Stimulated activated CD4-positive, alpha-beta T cell treated with anti-CD3 and anti-CD28 coated beads, Interleukin-1b, Interleukin-23, amount 100 ng/mL, for 1 hour (primary cell): ENCODE measurements at places on chromosomes 6 and 20.

GRCh38 chr6:32436186-32436585 lies 3.5 kb upstream of the HLA-DRA start:
- no peak for DNase-seq

DNA sequence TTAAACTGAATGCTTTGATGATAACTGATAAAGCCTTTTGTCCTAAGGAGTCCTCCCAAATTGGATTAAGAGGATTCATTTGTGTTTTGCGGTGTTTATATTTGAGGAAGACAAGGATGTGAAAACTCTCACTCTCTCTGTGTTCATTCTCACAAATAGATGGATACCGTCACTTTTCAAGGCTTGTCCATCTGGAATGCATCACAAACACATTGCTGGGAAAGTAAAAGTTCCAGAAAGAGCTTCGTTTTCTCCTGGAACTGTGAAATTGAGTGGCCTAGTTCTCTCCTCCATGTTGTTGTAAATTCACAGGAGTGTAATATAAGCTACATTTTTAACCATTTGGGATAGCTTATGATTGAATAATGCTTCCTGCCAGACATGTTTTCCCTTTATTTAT lies 581.6 kb upstream of the FLRT3 start:
- no peak for DNase-seq

DNA sequence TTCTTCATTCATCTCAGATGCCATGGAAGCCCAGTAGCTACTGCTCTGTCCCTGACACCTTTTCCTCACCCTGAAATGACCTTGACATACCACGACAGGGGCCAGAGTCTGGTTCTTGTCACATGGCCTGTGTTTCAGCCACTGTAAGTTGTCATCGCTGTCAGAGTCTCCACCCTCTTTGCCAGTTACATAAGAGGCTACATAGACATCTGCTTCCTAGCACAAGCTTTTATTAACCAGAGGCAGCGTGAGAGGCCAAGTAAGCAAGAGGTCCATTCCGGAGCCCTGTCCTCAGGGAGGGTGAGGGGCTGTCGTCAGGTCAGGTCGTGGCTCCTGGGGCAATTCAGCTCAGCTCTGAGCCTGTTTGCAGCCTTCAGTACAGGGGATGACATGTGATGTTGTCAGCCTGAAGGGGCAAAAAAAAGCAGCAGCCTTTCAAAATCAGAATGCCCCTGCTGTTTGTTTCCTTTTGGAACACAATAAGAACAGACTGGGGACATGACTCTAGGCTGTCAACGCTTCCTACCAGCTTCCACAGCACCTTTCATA lies 146.3 kb downstream of the MTFR2 start:
- DNase-seq: no peak

- no peak for DNase-seq
Observed at GRCh38 chr6:68978411-68978810, 343.3 kb downstream of the ADGRB3 start.

GRCh38 chr6:116476002-116476678 lies 15.0 kb downstream of the CALHM6 start:
- DNase-seq: no peak

- DNase-seq: no peak
Observed at GRCh38 chr6:6105472-6106036, 98.8 kb upstream of the NRN1 start.

DNA sequence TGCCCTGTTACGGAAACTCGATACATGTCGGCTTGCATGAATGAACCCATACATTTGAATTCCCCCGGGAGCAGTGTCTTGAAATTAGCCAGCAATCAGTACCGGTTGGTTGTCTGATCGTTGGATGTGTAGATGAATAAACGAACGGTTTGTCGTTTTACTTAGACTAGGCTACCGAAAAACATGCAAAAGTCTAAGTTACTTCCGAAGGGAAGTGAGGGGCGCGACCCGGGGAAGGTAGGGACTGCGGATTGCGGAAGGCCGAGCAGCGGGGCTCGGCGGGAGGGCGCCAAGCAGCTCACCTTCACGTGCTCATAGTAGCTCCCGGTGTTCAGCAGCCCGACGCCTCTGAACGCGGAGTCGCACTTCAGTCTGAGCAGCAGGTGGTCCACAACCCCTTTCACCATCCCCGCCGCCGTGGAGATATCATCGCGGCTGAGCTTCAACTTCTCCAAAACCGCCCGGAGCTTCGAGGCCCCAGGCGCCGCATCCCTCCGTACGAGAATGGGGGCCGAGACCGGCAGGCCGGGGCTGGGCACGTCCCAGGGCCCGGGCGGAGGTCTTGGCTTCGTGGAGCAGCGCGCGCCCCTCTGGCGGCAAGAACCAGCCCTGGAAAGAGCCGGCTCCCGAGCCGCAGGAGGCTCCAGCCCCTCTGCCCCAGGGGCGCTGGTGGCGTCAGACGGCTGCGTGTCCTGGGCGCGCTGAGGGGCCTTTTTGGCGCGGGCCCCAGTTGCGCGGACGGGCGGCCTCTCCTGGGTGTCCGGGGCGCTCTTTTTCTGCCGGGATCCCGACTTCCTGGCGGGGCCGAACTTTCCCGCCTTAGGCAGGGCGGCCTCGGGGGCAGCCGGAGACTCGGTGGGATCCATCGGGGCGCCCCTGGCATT lies 632 bp downstream of the CGAS start:
- no peak for DNase-seq

GRCh38 chr6:119915971-119916370 lies 566.4 kb upstream of the MAN1A1 start:
- DNase-seq: no peak

GRCh38 chr20:4297127-4297826 lies 281.9 kb upstream of the RNF24 start:
- no peak for DNase-seq

- DNase-seq: no peak
Observed at GRCh38 chr6:111776236-111777221, 96.7 kb downstream of the FYN start.

- DNase-seq: no peak
Observed at GRCh38 chr6:157952861-157953351, 28.8 kb upstream of the SYNJ2 start.

- no peak for DNase-seq
Observed at GRCh38 chr20:53579266-53579580, 14.4 kb downstream of the ZNF217 start.

- no peak for DNase-seq
Observed at GRCh38 chr6:145025488-145025887, 709.8 kb downstream of the EPM2A start.

- DNase-seq: no peak
Observed at GRCh38 chr20:24746351-24746685, 202.8 kb upstream of the CST7 start.

DNA sequence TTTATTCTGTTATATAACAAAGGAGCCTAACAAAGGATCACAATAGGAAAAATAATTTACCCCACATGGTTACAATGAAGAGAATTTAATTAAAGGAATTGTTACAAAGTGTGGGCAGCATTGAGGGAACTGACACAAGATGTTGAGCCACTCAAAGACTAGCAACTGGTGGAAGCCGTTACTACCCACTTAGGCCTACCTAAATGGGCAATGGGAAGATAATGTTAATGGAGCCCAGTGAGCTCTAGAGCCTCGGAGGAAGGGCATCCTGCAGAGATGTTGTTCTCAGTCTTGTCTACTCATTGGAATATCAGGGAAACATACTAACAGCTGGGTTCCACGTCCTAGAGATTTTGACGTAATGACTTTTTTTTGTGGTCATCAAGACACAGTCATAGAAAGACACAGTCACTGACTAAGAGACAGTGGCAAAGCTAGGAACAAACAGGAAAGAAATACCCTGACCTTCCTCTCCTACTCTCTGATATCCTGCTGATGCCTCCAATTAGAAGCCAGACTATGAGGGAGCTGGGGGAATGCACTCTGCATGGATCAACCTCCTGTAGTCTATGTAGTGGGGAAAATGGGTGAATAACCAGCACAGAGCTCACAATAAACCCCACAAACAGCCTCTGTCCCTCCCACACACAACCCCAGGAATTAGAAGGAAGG lies 523.8 kb upstream of the FLRT3 start:
- DNase-seq: no peak

DNA sequence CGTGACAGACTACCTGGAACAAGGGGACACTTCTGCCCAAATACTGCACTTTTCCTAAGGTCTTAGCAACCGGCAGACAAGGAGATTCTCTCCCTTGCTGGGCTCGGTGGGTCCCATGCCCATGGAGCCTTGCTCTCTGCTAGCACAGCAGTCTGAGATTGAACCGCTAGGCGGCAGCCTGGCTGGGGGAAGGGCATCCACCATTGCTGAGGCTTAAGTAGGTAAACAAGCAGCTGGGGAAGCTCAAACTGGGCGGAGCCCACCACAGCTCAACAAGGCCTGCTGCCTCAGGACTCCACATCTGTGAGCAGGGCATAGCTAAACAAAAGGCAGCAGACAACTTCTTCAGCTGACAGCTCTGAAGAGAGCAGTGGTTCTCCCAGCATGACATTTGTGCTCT lies 87.8 kb upstream of the ASCC3 start:
- no peak for DNase-seq

DNA sequence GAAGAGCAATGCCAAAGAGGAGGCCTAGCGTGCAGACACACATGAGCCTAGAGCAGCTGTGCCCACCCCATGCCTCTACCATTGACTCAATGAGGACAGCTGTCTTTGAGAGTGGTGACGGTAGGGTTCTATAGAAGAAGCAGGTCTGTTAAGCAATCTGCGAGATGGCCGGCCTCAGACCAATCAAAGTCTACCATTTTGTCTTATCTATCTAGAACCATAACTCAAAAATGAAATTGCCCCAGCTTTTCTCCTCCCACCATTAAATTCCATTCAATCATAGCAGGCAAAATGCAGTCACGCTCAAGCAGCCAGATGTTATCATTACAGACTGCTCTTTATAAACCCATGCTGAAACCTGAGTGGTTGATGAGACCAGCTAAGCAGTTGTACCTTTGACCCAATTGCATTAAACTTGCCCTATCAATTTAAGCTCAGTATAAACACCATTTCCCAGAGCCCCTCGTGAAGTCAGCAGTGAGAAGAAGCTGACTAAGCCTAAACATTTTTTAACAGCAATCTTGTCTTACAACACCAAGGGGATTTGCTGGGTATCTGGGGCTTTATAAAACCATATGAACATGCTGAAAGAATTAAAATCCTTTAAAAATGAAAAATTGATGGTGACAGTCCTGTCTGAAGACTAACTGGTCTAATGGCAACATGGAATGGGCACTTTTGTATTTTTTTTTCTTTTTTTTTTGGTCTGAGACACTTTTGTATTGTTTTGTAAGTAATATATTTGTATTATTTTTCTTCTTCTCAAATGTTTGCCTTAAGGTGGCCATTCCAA lies 57.5 kb downstream of the FOXC1 start:
- no peak for DNase-seq

DNA sequence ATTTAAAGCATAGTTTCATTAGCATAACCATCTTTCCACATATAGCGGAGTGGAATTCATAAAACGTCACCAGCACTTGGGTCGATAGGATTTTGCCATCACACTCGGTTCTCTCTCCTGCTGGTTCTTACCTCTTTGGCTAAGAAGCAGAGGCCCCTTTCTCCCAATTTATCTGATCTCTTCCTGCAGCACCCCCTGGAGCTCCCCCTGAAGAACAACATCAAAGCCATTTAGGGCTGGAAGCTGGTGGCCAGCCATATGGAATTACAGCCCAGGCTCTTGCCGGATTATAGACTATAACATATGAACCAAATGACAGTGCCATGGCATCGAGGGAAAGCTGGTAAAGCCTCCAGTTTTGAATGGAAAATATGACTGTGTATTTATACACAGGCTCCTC lies 6.4 kb upstream of the KIF6 start:
- DNase-seq: no peak

- no peak for DNase-seq
Observed at GRCh38 chr20:40282941-40283340, 406.1 kb downstream of the MAFB start.

- DNase-seq: no peak
Observed at GRCh38 chr6:113009682-113010081, 662.6 kb downstream of the RFPL4B start.

DNA sequence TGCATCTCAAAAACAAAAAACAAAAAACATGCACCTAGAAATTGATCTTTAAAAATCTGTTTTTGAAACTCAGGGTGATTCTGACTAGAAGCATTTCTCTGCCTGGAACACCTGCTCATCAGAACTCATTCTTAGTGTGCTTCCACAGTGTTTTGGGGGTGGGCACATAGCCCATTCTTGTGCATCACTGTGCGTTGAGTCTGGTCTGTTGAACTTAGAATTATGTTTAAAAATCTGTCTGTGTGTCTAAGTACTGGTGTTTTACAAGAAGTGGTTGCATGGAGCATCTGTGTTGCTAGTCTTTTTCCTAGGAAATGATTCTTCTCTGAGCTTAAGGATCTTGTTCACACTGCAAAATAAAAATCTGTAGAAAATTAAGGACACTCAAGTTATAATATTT lies 264.5 kb downstream of the SOX4 start:
- no peak for DNase-seq

- DNase-seq: no peak
Observed at GRCh38 chr6:167279766-167280446, 11.2 kb upstream of the UNC93A start.

- DNase-seq: no peak
Observed at GRCh38 chr6:87914637-87915395, 132.8 kb upstream of the SPACA1 start.

- DNase-seq: no peak
Observed at GRCh38 chr20:4041748-4042411, 26.5 kb upstream of the RNF24 start.

DNA sequence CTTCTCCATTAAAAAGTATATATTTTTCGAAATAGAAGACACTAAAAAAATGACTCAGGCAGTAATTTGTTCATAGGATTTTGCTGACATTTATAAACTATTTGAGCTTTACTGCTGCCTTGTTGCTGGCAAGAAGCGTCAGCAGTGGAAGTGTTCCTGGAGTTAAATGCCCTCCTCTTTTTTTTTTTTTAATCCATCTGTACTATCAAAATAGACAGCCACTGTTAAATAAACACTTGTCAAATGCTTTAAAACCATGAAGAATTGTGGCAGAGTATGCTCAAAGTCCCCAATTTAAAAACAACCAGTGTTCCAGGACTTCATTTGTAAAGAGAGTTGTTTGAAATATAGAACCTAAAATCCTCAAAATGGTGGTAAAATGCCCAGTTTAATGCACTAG lies 253.8 kb downstream of the NKAIN2 start:
- no peak for DNase-seq

DNA sequence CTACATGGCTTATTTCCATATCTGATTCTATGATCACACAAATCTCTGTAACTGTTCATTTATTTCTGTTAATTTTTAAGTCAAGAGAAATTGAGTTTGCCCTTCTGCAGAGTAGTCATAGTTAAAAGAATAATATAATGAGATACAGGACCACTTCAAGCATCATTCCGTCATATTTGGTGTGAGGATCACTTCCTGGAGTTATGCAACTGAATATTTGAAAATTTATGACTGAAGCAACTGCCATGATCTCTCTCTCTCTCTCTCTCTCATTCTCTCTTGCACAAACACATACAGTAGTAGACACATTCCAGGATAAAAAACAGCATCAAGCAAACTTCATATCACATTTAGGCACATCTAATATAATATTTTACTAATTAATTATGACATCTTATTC lies 116.4 kb downstream of the COL9A1 start:
- DNase-seq: no peak

GRCh38 chr6:127301199-127301700 lies 34.6 kb downstream of the RNF146 start:
- DNase-seq: no peak
